Retinal pigment epithelial cell (primary cell): ENCODE measurements at places on chromosomes 13 and 19.

GRCh38 chr13:46077265-46077664 lies 24.7 kb upstream of the ZC3H13 start:
- no peak for DNase-seq

- no peak for DNase-seq
Observed at GRCh38 chr19:50567882-50568727, at the start of gene LRRC4B. TSS of gene LRRC4B (minus strand) at chr19:50568435. CDS start at chr19:50548838, 19,597 bp downstream.

DNA sequence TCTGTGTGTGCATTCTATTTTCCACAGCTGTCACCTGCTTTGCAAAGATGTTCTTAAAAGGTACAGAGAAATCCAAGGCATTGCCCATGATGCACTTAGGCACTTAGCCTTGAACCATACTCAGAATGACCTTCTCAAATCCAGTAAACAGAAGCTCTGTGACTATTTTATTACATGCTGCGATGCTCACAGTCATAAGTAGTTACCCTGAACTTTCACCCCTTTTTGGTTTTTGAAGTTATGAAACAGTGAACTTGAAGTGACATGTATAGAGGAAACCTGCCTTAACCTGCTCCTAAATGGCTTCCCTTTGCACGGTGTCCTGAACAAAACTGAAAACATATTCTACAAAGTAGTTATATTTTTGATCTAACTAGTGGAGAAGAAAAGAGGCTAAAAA lies 100.4 kb downstream of the SLC10A2 start:
- DNase-seq: no peak

DNA sequence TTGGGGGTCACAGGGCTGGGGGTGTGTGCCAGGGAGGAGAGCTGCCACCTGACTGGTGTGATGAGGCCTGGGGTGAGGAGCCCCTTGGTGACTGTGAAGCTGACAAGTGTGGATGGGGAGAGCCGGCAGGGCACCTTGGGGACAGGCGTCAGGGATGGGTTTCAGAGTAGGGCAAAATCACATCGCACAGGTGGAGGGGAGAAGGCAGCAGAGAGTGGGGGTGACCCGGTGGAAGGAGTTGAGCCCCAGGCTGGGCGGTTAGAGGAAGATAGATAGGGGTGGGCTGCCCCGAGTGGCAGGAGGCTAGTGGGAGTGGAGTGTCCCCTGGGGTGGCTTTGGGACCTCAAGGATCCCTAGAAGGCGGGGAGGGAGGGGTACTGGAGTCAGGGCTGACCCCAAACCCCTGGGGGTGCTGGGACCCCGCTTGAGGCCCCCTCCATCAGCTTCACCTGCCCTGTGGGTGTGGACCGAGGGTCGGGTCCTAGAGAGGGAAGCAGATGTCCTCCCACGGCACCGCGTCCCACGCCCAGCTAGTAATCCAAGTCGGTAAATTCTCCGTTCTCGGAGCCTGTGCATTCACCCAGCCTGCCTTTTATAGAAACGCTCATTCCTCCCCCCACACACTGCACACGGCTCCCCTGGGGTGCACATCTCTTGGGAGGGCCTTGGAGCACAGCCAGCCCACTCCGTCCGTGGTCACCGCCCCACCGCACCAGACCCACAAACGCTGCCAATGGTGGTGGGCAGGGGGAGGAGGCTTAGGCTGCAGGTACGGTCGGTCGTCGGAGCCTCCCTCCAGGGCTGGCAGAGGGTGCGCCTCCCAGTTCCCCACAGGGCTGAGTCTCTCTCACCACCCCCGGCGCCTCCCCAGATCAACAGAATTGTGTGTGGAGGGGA lies 2.4 kb downstream of the CTXN1 start:
- DNase-seq: no peak

- DNase-seq: no peak
Observed at GRCh38 chr13:39052944-39053343, 14.7 kb downstream of the NHLRC3 start.

DNA sequence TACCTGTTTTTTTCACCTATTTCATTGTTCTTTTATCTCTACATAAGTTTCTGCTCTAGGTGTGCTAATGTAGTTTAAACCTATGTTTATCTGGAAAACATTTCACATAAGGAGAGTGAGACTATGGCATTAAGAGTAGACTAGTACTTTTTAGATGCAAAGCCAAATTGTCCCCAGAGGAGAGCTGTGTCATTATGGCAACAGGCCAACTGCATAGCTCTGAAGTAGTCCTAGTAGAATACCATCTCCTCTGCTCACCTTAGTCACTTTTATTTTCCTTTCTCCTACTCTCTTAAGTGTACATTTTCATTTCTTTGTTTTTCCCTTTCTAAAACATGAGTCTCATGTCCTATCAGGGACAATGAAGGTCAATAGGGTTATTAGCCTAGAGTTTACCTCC lies 123.1 kb downstream of the ITGBL1 start:
- DNase-seq: no peak

DNA sequence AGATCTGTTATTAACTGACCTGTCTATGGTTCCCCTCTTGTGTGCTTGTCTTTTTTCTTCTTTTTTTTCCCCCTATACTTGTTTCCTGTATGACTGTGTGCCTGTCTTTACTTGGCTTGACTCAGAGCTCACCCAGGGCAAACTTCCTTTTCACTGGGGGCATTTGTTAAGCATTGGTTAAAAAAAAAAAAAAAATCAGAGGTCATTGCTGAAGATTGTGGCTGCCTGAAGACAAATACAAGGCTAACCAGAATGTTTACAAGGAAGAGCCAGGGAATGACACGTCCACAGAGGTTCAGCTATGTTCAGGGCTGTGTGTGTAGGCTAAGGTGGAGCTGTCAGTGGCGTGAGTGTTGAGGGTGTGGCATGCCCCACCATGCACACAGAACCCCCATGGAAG lies 47.1 kb downstream of the LNX2 start:
- no peak for DNase-seq

- no peak for DNase-seq
Observed at GRCh38 chr19:50729894-50730293, 6.7 kb downstream of the CLEC11A start.

- DNase-seq: no peak
Observed at GRCh38 chr13:100512422-100512821, 76.2 kb downstream of the GGACT start.

- no peak for DNase-seq
Observed at GRCh38 chr19:30605333-30605732, 233.1 kb downstream of the ZNF536 start.

GRCh38 chr13:64688893-64689677 lies 2541.1 kb downstream of the PCDH9 start:
- peak; percentile 24 for DNase-seq

GRCh38 chr19:49337267-49338022 lies 2.2 kb downstream of the CD37 start:
- no peak for DNase-seq
